ENCODE measurements at places on chromosomes 13 and 19.

- DNase-seq, result no peak
These were observed 48.9 kb upstream of the URAD start for GRCh38 chr13:28037399-28037798.

DNA sequence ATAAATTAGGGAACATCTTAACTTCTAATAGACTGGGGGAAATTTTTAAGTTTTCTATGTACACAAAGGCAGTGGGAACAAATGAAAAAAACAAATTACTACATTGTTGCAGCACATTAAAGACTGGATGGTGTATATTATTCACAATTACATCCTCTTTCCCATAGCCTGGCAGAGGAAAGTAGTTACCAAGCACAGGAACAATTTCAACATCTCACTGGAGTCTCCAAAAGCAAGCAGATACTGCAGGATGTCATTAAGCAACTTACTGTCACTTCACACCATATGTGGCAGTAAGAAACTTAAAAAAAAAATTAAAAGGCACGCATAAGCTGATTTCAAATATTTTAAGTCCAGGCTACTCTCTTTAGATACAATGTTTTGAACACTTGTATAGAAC lies 6.4 kb upstream of the EFNB2 start:
- no peak for DNase-seq

DNA sequence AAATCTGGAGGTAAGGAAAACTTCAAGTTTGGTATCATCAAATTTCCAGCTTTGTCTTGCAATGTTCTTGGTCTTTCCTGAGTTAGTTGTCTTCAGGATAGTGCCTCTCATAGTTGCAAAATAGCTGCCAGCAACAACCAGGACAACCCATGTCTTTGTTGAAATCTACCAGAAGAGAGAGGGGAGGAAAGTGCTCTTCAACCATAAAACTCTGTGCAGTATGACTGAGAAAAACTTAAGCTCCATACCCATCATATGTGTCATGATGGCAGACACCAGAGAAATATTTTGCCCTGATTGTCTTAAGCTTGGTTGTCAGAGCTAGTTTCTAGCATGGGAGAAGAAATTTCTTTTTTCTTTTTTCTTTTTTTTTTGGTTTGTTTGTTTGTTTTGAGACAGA lies 103.3 kb downstream of the SPRY2 start:
- no peak for DNase-seq

DNA sequence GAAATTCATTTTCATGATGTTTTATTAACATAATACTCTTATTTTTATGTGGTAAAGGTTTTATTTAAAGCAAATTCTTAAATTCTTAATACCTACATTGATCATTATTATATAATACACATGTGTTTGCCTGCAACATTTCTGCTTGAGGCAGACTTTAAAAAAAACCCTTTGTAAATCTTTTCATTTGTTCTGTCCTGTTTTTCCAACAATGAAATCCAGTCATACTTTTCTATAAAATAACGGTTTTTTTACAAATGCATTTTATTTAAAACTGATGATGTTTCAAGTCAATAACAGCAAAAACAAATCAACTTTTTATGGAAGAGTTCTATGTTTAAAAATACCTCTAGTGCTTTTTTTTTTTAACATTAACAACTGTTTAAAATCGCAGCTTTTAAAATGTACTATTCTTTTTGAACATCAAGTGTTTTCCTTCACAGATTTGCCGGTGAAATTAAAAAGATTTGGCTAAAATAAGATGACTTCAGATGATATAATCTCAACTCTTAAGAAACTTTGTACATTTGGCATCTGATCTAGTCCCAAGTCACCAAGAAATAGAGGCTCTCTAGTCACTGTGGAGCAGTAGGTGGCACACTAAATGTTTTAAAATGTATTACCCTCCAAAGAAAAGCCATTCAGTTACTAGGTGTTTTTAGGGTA lies 5.1 kb downstream of the POU4F1 start:
- DNase-seq, result no peak

DNA sequence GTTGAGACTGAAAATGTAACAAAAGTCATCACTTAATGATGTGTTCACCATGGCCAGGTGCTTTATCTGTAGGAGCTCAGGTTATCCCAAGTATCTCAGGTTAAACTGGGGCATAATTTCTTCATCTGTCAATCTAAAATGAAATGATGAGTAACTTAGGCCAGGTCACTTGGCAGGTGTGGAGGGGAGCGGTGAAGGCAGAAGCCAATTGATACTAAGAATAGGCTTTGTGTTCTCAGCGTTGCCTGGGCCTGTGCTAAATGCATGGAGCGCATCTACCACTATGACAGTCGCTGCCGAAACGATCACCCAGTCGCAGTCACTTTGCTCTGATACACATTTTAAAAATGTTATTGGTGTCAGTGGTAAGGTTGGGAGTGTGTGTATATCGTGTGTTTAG lies 91.6 kb downstream of the FGF9 start:
- no peak for DNase-seq

DNA sequence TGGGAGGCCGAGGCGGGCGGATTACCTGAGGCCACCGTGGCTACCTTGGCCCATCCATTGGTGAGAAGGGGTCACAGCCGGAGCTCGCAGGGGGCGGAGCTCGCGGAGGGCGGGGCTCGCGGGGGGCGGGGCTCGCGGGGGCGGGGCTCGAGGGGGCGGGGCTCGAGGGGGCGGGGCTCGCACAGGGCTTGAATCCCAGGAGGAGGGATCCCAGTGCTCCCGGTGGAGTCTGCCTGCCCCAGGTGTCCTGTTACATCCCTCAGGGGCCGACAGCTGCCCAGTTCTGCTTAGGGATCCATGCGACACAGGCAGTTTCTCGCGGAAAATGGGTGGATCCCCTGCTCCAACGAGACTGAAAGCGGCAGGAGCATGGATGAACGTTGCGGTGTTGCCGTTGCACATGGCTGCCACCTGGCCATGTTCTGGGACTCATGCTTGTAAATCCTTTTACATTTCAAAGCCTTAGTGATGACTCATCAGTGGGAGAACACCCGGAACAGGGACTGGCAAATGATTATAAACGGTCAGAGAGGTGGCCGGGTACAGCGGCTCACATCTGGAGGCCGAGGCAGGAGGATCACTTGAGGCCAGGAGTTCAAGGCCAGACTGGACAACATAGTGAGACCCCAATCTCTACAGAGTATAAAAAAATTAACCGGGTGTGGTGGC lies 25.1 kb downstream of the TMPRSS9 start:
- DNase-seq, result peak; percentile 31

DNA sequence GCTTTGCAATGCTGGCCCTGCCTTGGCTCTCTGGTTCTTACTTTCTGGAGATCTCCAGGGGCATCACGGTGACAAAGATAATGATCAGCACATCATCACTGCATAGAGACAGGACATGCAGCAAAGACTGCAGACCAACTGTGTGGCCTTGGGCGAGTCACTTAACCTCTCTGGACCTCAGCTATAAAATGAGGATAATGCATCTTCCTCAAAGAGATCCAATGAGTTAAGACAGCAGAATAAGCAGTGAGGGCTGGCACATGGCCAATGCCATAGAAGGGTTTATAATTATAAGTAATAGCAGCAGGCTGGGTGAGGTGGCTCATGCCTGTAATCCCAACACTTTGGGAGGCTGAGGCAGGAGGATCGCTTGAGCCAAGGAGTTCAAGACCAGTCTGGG lies 2.4 kb downstream of the MAG start:
- no peak for DNase-seq

DNA sequence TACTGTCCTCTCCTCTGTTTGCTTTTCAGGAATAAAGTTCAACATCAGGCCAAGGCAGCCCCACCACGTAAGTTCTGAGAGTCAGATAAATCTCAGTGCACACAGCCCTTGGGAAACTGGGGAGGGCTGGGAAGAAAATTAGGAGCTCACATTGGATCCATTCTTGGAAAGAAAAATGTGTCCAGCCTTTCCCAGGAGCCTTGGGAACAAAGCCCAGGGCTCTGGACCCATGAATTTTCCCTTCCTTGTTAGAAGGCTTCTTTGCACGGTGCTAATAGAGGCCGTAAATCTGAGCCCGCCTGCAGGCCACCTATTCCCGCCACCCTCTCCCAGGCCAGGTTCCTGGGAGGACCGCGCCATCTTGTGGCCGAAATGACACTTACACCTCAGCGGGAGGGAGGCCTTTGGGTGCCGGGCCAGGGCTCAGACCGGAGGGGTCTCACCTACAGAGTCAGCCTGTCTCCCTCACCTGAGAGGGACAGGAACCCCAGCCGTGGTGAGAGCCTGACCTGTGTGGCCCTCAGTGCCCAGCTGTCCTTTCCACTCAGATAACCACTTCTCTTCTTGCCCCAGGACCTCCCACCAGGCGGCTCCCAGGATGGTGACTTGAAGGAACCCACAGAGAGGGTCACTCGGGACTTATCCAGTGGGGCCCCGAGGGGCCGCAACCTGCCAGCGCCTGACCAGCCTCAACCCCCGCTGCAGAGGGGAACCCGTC lies 25.1 kb upstream of the KCTD15 start:
- peak; percentile 73 for DNase-seq

DNA sequence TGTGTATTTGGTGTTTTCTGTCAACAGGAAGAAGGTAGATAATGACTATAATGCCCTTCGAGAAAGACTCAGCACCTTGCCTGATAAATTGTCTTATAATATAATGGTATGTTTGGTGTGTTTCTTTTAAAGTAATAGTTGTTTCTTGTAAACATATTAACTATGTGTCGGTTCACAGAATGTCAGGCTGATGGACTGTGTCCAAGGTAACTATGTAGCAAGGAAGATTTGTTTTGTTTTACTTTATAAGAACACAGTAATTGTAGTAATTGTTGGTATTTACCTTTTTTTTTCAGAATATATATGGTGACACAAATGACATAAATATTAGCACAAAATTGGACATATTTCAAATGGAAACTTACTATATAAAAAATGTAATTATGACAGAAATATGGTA lies 43.2 kb downstream of the URI1 start:
- no peak for DNase-seq

DNA sequence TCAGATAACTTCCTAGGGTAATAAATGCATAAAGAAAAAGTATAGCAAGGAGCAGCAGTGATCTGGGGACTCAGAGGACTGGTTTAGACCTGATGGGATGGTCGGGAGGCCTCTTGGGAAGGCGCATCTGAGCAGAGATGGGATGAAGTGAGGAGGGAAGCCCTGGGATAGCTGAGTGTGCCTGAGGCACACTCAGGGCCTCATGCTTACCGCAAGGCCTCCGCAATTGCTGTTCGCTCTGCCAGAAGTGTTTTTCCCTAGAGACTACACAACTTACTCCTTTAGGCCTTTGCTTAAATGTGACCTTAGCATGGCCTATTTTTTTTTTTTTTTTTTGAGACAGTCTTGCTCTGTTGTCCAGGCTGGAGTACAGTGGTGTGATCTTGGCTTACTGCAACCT lies 4.1 kb upstream of the DLL3 start:
- no peak for DNase-seq

- DNase-seq, result no peak
These were observed 5.0 kb upstream of the ADM5 start for GRCh38 chr19:49684251-49684982.

- no peak for DNase-seq
These were observed 9.7 kb upstream of the ATP1A3 start for GRCh38 chr19:42003506-42004294.

GRCh38 chr13:28704282-28704681 lies 14.5 kb downstream of the SLC46A3 start:
- no peak for DNase-seq

- DNase-seq, result no peak
These were observed 14.9 kb downstream of the ONECUT3 start for GRCh38 chr19:1768248-1768647.

DNA sequence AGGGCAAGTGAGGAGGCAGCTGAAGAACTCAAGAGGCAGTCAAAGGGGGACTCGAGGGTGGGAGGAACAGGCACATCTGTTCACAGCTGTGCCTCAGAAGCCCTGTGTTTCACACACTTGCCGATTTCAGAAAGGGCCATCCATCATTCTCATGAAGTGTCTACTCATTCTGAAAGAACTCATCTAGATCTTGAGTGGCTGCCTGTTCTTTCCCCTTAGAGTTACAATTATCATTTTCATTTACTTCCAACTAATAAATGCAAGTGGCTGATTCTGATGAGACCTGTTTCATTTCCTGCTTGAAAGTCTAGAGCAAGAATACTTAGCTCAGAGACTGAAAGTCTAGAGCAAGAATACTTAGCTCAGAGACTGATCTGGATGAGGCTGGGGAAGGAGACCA lies 1145.1 kb downstream of the UQCRFS1 start:
- DNase-seq, result no peak

DNA sequence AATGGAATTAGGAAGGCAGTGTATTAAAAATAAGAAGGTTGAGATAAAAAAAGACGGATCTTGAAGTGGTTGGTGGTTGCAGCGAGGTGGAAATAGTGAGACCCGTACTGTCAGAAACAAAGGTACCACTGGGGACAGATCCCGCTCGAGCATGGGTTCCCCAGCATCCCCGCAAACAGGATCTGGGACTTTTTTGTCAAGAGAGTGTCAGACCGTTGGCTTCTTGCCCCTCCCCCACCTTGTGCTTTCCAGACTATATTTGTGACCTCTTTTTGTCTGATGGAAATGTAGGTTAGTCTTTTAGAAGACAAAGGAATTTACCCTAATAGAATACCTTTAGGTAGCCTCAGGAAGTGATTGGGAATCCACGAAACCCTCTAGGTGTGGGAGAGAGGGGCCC lies 4.2 kb downstream of the GATAD2A start:
- DNase-seq, result no peak

- no peak for DNase-seq
These were observed 15.5 kb upstream of the SPACA4 start for GRCh38 chr19:48591021-48591420.

GRCh38 chr13:54750521-54750920 lies 1721.9 kb downstream of the OLFM4 start:
- DNase-seq, result no peak

GRCh38 chr13:97892717-97893116 lies 60.8 kb upstream of the IPO5 start:
- no peak for DNase-seq

DNA sequence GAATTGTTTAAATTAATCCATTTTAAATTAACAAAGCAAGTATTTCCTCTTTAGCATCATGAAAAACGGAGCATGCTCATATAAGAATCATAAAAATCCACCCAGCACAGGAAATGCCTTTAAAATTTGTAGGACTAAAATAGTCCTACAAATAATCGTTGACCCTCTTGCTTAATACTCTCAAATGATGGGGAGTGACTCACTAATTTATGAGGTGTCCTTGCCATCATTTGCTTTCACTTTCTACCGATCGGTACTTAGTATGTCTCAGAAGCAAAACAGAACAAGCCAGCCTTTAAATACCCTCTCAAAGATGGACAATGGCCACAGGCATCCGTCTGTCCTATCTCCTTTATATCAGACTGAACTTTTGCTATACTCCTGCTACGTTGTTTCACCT lies 97.2 kb downstream of the SUCLA2 start:
- DNase-seq, result no peak

DNA sequence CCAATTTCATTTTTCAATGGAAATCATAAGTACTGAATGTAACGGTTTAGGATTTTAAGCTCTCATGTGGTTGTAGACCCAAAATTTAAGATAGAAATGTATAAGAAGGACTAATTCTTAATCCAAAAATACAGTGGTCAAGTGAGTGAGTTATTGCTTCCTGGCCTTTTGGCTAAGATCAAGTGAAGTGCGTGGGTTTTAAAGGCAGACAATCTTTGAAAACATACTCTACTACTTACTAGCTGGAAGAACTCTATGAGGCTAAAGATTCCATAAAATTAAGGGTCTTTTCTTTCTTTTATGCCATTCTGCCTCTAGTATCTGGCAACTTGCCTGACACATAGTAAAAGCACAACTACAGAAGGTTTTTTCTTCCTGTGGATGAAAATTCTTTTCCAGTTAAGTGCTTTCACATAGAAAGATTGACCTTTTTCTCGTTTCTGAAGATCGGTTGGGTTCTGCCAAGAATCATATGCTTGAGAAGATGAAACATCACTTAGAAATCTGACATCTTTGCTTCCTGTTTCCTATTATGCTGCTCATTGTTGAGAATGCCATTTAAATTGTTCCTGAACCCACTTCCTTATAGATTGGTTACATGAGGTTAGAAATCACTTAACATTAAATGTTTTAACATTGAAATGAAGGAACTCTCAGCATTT lies 26.4 kb upstream of the SCEL start:
- no peak for DNase-seq

Measured in NCI-H1105 (cell line).